ENCODE measurements at places on chromosomes 2 and 18. TPM values are rescaled to one million over a fixed set of nuclear protein-coding genes. Genes with fewer than 3 reads are reported as not detected.

DNA sequence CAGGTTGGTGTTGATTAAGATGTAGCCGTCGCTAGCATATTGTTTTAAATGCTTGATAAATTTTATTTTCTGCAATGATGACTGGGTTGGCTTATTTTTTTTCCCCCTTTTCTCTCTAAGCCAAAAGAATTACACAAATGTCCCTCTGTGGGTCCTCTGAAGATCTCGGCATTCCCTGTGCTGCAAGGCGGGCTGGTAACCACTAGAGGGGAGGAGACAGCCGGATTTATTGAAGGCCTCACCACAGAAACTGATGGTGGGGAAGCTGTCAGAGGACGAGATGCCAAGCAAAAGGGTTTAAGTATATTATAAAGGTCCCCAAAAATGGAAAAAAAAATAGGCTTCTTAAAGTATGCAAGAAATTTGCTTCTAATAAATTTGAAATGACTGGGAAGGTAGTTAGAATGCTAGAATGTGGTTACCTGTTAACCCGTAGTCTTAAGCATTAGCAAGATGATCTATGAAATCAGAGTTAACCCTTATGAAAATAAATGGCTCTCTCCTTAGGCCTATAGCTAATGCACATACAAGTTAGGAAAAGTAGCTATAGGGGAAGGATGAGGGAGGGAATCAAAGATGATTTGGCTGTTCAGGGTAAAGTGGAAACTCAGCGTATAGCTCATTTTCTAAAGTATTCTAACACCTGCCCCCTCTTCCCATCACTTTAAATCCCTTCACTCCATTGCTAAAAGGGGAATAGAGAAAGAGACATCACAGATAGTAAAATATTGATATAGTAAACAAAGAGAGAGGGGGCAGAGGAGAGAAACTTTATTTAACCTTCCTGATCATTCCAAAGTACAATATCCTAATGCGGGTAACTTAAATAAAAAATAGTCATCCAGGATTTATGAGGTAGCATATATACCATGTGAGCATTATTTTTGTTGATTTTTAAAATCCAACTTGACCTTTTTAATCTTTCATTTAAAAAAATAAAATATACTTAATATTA is 894.5 kb upstream of the POU3F3 start:
- no peaks in the 10 kb centered on the region for H3K4me1 ChIP-seq
- H3K27me3 ChIP-seq: no peaks in the 10 kb centered on the region
- H3K27ac ChIP-seq: no peak overlapping the region
- H3K4me3 ChIP-seq: no peak overlapping the region

- H3K4me3 ChIP-seq: no peak overlapping the region
- no peaks in the 10 kb centered on the region for H3K4me1 ChIP-seq
- H3K27me3 ChIP-seq: no peaks in the 10 kb centered on the region
- no peak for DNase-seq
- no peaks in the 10 kb centered on the region for H3K36me3 ChIP-seq
- H3K27ac ChIP-seq: no peak overlapping the region
These were observed 789.4 kb upstream of the PIK3C3 start for GRCh38 chr18:41165625-41166024.

DNA sequence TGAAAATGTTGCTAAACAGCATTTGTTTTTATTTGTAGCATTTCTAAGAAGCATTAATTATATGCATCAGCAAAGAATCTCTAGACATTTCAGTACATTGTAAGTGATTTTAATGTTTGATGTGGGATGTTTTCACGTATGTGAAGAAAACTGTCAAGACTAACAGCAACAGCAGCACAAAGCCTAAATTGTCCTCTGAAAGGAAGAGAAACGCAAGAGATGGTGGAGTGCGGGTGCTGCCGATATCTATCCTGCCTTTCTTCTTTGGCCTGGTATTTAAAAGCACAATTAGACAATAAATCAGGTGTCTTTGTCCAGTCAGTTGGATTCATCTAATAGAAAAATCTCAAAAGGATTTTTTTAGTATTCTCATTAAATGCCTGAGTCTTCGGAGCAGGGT is 3.1 kb downstream of the TWIST2 start:
- no peaks in the 10 kb centered on the region for H3K36me3 ChIP-seq
- H3K27me3 ChIP-seq: peaks cover 6% of the 10 kb centered on the region
- DNase-seq: no peak
- no peak overlapping the region for H3K4me3 ChIP-seq

DNA sequence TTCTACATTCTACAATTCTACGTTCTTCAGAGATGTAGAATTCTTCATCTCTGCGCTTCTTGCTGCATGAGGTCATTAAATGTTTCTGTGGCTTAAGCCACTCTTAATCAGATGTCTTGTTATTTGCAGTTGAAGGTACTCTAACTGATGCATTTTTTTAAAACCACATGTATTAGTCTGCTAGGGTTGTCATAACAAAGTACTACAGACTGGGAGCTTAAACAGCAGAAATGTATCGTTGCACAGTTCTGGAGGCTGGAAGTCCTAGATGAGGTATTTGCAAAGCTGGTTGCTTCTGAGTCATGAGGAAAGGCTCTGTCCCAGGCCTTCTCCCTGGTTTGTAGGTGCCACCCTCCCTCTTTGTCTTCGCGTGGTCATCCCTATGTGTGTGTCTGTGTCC is 176.3 kb upstream of the GLI2 start:
- no peaks in the 10 kb centered on the region for H3K36me3 ChIP-seq
- H3K4me3 ChIP-seq: no peak overlapping the region
- no peaks in the 10 kb centered on the region for H3K4me1 ChIP-seq
- H3K27ac ChIP-seq: no peak overlapping the region
- H3K27me3 ChIP-seq: no peaks in the 10 kb centered on the region

- no peak overlapping the region for H3K4me3 ChIP-seq
- H3K36me3 ChIP-seq: no peaks in the 10 kb centered on the region
- H3K27me3 ChIP-seq: no peaks in the 10 kb centered on the region
- DNase-seq: no peak
These were observed 64.4 kb downstream of the IKZF2 start for GRCh38 chr2:213087040-213087439.

TEX44 gene
- not detected for total RNA-seq

ALLC gene
- total RNA-seq: not detected

DNA sequence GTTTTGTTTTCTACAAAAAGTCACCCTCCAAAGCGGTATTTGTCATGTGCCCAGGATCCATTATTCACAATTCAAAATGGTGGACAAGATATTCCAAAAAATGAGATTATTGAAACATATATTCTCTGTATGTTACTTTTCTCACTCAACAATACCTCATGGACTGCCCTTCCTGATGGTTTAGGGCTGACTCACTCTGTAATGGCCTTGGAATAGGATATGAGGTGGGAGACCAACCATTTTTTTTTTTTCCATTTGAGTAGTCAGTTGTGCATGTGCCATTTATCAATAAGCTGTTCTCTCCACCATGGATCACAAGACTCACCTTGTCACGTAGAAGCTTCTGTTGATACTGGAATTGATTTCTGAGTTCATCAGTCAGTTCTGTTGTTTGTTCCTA is 64.5 kb downstream of the LYPD6 start:
- no peaks in the 10 kb centered on the region for H3K27me3 ChIP-seq
- no peak for DNase-seq
- H3K27ac ChIP-seq: no peak overlapping the region
- no peak overlapping the region for H3K4me3 ChIP-seq
- no peaks in the 10 kb centered on the region for H3K4me1 ChIP-seq
- H3K36me3 ChIP-seq: no peaks in the 10 kb centered on the region

- H3K4me3 ChIP-seq: no peak overlapping the region
- H3K4me1 ChIP-seq: peaks cover 17% of the 10 kb centered on the region
- H3K36me3 ChIP-seq: no peaks in the 10 kb centered on the region
- H3K27me3 ChIP-seq: no peaks in the 10 kb centered on the region
- no peak overlapping the region for H3K27ac ChIP-seq
- DNase-seq: no peak
These were observed 110.3 kb downstream of the KCNF1 start for GRCh38 chr2:11022064-11022463.

FKBP1B gene
- total RNA-seq: 11.8 TPM

SERPINB12 gene
- total RNA-seq: not detected

RND3 gene
- 15.0 TPM for total RNA-seq

GRCh38 chr2:224910574-224910925 is 131.7 kb downstream of the DOCK10 start:
- H3K36me3 ChIP-seq: no peaks in the 10 kb centered on the region
- H3K4me3 ChIP-seq: no peak overlapping the region
- no peaks in the 10 kb centered on the region for H3K27me3 ChIP-seq
- DNase-seq: no peak

DNA sequence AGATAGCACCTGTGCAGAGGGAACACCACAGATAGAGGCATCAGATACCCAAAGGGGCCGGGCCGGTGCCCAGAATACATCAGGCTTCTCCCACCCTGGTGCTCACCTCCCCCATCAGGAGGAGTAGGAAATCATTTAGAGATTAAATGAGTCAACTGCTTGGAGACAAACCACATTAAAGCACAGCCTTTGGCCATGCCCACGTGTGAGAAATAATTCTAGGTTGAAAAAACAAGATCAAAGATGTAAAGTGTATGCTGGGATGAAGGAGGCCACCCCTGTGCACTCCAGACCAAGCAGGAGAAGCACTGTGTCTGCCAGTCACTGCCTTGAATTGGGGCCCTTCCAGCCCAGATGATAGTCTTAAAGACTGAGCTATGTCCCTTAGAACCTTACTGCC is 152.8 kb upstream of the ACAA2 start:
- H3K27me3 ChIP-seq: no peaks in the 10 kb centered on the region
- H3K27ac ChIP-seq: no peak overlapping the region
- H3K36me3 ChIP-seq: no peaks in the 10 kb centered on the region
- no peak overlapping the region for H3K4me3 ChIP-seq
- DNase-seq: peak; percentile 51

- H3K4me1 ChIP-seq: no peaks in the 10 kb centered on the region
- H3K27me3 ChIP-seq: no peaks in the 10 kb centered on the region
- no peaks in the 10 kb centered on the region for H3K36me3 ChIP-seq
- DNase-seq: no peak
- H3K27ac ChIP-seq: no peak overlapping the region
- no peak overlapping the region for H3K4me3 ChIP-seq
These were observed 158.2 kb downstream of the NEB start for GRCh38 chr2:151576080-151576479.

TMEM17 gene
- total RNA-seq: 3.2 TPM

DNA sequence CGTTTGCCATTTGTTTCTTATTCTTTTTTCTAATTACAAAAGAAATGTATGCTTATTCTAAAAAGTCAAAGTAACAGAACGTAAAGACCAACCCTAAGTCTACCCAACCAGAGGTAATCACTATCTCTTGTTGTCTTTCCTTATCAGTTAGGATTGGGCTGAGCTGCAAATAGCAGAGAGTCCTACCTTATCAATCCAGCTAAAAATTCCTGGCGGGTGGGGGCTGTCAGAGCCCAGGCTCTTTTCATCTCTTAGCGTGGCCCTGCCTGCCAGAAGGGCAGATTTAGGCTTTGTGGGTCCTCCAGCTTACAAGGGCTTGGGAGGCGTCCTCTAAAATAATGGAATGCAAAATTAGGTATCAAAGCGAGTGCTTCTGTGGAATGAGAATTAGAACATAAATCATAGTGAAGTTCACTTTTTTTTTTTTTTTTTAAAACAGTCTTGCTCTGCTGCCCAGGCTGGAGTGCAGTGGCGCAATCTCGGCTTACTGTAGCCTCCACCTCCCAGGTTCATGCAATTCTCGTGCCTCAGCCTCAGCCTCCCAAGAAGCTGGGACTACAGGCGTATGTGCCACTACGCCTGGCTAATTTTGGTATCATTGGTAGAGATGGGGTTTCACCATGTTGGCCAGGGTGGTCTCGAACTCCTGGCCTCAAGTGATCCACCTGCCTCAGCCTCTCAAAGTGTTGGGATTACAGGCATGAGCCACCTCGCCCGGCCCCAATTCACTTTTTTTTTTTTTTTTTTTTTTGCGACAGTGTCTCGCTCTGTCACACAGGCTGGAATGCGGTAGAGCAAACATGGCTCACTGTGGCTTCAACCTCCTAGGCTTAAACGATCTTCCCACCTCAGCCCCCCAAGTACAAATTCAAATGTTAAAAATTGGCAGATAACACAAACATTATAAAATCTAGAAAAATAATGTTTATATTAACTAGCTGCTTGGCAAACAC is 57.4 kb upstream of the B3GNT7 start:
- DNase-seq: no peak
- H3K4me3 ChIP-seq: no peak overlapping the region
- no peak overlapping the region for H3K27ac ChIP-seq
- peaks cover 3% of the 10 kb centered on the region for H3K4me1 ChIP-seq
- no peaks in the 10 kb centered on the region for H3K36me3 ChIP-seq

- no peaks in the 10 kb centered on the region for H3K27me3 ChIP-seq
- H3K27ac ChIP-seq: no peak overlapping the region
- no peaks in the 10 kb centered on the region for H3K4me1 ChIP-seq
These were observed 43.2 kb downstream of the ANKMY1 start for GRCh38 chr2:240514631-240515030.

DNA sequence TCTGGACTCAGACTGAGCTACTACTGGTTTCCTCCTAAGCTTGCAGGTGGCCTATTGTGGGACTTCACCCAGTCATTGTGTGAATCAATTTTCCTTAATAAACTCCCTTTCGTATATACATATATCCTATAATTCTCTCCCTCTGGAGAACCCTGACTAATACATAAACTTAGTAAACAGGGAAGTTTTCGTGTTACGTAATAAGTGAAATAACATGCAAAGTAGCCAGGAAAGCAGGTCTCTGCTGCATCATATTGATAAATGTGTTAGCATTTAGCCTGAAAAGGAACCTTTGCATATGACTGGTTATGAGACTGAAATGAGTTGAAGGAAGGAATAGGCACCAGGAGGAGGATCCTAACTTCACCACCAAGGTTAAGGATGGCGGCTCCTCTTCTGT is 527.2 kb upstream of the FAM98A start:
- H3K4me1 ChIP-seq: no peaks in the 10 kb centered on the region
- H3K36me3 ChIP-seq: no peaks in the 10 kb centered on the region
- H3K27me3 ChIP-seq: no peaks in the 10 kb centered on the region
- DNase-seq: no peak
- H3K4me3 ChIP-seq: no peak overlapping the region

DNA sequence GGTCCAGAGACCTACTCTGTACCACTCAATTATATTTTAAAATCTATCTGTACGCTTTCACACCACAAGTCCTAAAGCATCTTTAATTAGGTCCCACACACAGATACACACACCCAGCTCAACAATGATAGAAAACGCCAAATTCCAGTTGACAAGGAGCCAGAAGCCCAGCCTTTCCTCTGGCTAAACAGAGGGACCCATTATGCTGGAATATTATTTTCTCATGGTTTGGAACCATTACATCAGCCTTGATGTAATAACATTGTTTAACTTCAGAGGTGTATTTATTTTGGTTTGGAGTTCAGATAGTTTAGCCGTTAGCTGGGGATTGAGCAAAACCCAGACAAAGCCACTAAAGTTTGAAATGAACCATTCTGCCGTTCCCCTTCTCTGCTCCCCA is 14.0 kb upstream of the INHBB start:
- no peaks in the 10 kb centered on the region for H3K4me1 ChIP-seq
- no peak for DNase-seq
- 0 out of 2 replicates have a peak, but pooled peaks cover 3% of the 10 kb centered on the region for H3K27me3 ChIP-seq
- H3K36me3 ChIP-seq: no peaks in the 10 kb centered on the region
- no peak overlapping the region for H3K27ac ChIP-seq
- H3K4me3 ChIP-seq: no peak overlapping the region

DNA sequence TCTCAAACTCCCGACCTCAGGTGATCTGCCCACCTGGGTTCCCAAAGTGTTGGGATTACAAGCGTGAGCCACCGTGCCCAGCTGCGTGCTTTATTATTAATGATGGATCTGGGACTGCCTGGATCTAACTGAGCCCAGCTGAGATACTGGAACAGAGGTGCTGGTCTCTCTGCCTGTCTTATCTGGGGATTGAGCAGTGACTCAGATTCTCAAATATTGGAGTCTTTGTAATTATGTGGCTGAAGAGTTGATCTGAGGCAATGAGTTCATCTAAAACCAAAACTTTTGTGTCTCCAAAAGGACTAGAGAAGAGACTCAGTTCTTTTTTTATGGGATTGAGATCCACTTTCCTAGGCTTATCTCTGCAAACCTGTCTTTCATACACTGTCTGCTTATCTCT is 16.3 kb downstream of the PLEKHB2 start:
- H3K36me3 ChIP-seq: peaks cover 10% of the 10 kb centered on the region
- no peak overlapping the region for H3K4me3 ChIP-seq
- H3K27me3 ChIP-seq: no peaks in the 10 kb centered on the region
